DMS53 (cell line): ENCODE measurements at places on chromosomes 4 and X.
A peak's percentile ranks its signal among the peaks of the same experiment; 100 is the strongest.

- DNase-seq = no peak
These were observed 130.9 kb downstream of the TTC29 start for GRCh38 chr4:146814750-146815149.

DNA sequence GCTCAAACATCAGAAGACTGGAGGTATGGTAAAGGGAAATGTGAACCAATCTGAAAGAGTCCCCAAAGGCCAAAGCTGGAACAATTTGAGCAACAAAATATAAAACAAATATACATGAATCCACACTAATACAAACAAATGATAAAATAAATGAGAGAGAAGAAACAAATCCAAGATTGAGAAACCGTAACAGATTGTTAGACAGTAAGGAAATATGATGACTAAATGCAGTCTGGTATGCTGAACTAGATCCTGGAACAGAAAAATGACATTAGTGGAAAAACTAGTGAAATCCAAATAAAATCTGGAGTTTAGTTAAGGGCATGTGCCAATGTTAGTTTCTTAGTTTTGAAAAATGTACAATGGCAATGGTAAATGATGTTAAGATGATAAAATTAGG, 15.9 kb downstream of the PPA2 start:
- DNase-seq = no peak

GRCh38 chr4:26884486-26884988, 23.9 kb downstream of the STIM2 start:
- no peak for DNase-seq

- peak; percentile 20 for DNase-seq
These were observed 56.7 kb downstream of the DOCK11 start for GRCh38 chrX:118552121-118552900.

- no peak for DNase-seq
These were observed 73.8 kb downstream of the SEC24D start for GRCh38 chr4:118762155-118762554.

GRCh38 chr4:171966356-171966755, 153.2 kb downstream of the GALNTL6 start:
- DNase-seq = no peak

- no peak for DNase-seq
These were observed 287.1 kb upstream of the ADGRL3 start for GRCh38 chr4:60913002-60913401.

DNA sequence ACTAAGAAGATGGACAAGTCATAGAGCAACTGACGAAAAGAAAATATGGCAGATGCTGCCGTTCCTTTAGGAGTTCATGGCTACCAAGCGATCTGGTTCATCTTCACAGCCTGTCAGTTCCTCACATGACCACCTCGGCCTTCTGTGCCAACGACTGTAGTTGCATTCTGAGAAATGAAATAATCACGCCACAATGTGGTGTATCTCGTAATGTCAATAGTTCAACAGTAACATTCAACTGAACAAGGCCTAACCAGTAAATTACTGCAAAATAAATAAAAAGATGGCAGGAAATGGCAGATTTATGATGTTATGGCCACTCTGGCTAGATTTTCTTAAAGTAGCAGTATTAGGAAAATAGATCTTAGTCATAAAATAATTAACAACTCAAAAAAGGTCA, 4.4 kb downstream of the GPRIN3 start:
- DNase-seq = no peak

DNA sequence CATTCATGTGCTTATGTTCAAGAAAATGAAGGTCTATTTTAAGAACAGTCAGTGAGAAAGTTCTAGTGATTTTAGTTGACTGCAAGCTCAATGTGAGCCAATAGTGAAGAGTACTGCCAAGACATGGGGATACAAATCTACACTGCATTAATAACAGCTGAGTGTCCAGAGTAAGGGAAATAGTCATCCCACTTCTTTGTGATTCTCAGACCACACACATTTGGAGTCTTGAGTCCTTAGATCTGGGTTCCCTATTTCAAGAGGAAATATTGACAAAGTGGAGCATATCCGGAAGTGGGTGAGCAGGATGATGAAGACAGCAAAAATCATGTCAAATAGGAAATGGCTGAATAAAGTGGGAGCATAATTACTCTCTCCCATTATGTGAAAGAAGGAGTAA, 171.1 kb downstream of the LARP7 start:
- no peak for DNase-seq

DNA sequence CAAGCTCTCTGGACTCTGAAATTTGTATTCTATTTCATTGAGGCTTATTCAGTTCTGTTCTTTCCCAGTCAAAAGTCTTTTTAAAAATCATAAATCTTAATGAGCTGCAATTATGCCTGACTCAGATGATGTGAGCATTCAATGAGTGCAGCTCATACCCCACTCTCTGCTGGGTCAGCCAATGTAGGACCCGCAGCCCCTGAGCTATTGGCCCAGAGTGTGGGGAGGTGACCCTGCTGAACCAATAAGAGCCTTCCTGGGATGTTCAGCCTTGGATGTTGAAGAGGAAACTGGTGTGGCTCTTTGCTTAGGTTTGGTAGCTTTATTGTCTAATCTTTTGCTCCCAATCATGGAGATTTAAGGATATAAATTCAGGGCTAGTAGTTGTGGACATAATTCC, 12.1 kb upstream of the TCEAL4 start:
- no peak for DNase-seq

DNA sequence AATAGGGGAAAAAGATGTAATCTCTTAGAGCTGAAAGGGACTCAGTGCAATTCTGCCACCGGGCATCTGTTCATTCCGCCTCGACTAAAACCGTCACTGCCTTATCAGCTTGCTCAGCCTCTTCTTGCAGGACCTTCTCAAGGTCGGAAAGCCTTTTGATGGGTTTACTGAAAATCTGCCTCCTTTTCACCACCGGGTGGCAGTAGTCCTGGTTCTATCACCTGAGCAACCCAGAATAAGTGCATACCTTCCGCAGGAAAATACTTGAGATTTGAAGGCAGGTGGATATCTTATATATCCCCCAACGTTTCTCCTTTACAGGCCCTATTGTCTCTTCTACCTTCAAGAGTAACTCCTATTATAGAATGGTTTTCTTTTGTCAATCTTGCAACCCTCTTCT, 103.4 kb upstream of the PAK3 start:
- peak; percentile 72 for DNase-seq

DNA sequence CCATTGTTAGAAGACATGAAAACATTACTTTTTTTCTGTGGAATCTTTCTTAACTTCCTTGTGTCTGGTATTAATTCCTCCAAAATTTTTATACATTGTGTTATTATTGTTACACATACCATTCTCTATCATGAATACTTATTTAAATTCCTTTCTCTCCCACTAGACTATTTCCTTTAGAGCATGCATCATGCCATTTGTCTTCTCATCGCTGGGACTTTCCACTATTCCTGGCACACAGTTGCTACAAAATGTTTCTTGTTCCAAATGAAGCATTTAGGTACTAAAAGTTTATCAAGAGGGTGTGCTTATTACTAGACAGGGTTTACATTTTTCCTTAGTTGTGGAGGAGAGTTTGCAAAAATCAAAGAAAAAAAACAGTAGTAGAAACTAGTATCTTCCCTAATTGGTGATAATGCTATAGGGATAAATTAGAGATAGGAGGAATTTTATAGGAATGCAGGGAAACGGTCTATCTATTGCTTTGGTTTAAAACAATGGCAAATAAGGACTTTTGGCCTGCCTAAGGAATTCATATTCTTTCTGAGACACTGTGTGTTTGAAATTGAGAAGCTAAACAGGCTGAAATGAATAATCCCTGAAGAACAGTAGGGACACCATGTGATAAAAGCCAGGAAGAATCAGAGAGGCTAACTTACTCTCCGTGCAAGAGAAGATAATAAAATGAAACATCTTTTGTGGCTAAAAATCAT, 187.5 kb upstream of the TBC1D9 start:
- DNase-seq = no peak

- peak; percentile 87 for DNase-seq
These were observed 1305.8 kb downstream of the PCDH7 start for GRCh38 chr4:32025851-32026459.

DNA sequence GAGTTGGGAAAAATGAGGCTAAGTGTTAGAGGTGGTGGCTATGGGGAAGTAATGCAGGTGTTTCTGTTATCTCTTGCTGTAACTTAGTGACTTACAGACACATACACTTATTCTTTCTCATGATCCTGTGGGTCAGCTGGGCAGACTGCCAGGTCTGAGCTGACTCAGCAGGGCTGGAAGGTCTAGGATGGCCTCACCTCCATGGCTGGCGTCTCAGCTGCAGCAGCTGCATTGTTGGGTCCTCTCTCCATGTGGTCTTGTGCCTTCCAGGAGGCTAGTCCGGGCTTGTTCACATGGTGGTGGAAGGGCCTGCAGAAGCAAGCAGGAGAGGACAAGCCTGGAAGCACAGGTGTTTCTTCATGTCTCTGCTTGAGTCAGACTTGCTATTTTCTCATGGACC, 172.7 kb downstream of the NHS start:
- peak; percentile 85 for DNase-seq

DNA sequence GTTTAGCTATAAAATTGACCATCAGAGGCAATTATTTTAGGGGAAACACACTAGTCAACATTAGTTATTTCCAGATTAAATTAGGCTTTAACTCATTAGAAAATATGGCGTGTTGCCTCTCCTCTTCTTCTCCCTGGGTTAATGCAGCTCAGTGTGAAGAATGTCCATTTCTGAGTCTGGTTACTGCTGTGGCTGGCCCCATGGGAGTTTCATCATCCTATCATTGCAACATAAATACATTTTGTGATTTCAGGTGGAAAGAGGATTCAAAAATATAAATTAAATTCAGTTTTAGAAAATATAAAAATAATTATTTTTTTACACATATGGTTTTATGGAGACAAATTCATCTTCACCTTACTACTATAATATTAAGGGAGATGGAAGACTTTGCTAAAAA, 288.5 kb upstream of the ARSJ start:
- DNase-seq = no peak

- peak; percentile 25 for DNase-seq
These were observed 784 bp downstream of the MAP7D3 start for GRCh38 chrX:136250191-136251040.

- DNase-seq = peak; percentile 65
These were observed 23.7 kb downstream of the DOK7 start for GRCh38 chr4:3486541-3487540.

- DNase-seq = peak; percentile 63
These were observed 746 bp downstream of the REST start for GRCh38 chr4:56908206-56909085.
